ENCODE measurements at places on chromosomes 5 and 9. TPM values are rescaled to one million over a fixed set of nuclear protein-coding genes. Genes with fewer than 3 reads are reported as not detected.

- H3K27ac ChIP-seq = no peak overlapping the region
- no peak for DNase-seq
Measured at GRCh38 chr5:129766798-129767197, 18.9 kb downstream of the MINAR2 start.

GRCh38 chr9:127021664-127022363 is 100.6 kb downstream of the ANGPTL2 start:
- H3K36me3 ChIP-seq = no peaks in the 10 kb centered on the region
- no peak overlapping the region for H3K27ac ChIP-seq
- no peak overlapping the region for H3K4me3 ChIP-seq
- peak; percentile 93 for DNase-seq
- H3K27me3 ChIP-seq = no peaks in the 10 kb centered on the region

DNA sequence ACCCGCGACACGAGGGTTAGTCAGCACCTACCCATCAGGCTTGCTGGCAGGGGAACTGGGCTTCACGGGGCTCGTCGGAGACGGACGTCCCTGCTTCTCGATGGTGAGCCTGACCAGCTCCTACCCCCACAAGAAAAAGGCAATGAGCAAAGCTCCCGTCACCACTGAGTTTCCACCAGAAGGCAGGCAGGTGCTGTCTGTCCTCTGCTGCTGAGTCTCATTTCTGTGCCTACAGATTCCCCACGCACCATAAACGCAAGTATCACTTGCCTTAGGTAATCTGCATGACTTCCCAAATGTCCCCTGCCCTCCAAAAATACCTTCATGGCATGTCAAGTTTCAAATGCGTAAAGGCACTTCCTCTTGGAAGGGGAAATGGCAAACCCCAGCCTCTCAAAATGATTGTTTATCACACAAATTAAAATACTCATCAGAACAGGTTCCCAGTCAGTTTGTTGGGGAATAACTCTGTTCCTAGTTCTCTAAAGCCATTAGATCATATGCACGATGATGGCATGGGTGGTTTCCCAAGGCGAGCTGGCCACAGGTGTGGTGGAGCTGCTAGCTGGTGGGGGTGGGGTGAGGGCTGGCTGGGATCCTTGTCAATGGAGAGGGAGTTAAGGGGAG is 85.0 kb downstream of the PRRT1B start:
- DNase-seq = no peak
- no peaks in the 10 kb centered on the region for H3K4me1 ChIP-seq
- H3K4me3 ChIP-seq = no peak overlapping the region
- H3K36me3 ChIP-seq = peaks cover 13% of the 10 kb centered on the region

- no peaks in the 10 kb centered on the region for H3K27me3 ChIP-seq
- H3K36me3 ChIP-seq = no peaks in the 10 kb centered on the region
- no peak overlapping the region for H3K4me3 ChIP-seq
- no peak overlapping the region for H3K27ac ChIP-seq
- no peak for DNase-seq
Measured at GRCh38 chr5:75324791-75325190, 12.2 kb upstream of the HMGCR start.

GRCh38 chr5:44747396-44747795 is 61.4 kb upstream of the MRPS30 start:
- H3K4me1 ChIP-seq = no peaks in the 10 kb centered on the region
- no peak for DNase-seq
- H3K27ac ChIP-seq = no peak overlapping the region

DNA sequence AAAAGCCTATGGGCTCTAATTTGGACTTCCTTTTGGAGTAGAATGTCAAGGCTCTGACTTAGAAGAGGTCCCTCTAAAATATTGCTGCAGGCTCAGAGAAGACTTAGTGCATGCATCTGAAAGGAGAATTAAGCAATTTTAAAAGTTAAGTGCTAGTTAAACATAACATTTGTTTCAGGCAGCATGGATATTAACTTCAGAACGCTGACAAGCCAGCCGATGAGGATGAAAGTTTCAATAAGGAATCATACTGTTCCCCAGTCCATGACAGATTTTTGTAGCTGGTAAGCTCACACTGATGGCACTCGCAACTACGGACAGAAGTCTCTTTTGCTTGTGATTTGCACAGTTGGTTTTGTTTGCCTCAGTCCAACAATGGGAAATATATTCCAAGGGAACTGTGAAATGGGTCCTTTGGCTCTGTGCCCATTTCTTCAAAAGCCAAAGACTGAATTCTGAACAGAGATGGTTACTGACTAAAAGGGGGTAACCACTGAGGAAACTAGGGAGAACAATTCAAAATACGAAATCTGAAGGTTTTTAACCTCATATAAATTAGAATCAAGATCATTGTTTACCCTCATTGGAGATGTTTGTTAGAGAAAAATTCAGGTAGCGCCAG is 47.6 kb downstream of the DCP2 start:
- H3K4me1 ChIP-seq = no peaks in the 10 kb centered on the region
- H3K4me3 ChIP-seq = no peak overlapping the region

GRCh38 chr9:129656795-129657390 is 8.6 kb upstream of the PRRX2 start:
- no peak overlapping the region for H3K27ac ChIP-seq
- H3K4me3 ChIP-seq = no peak overlapping the region
- H3K27me3 ChIP-seq = no peaks in the 10 kb centered on the region
- H3K36me3 ChIP-seq = no peaks in the 10 kb centered on the region
- peaks cover 4% of the 10 kb centered on the region for H3K4me1 ChIP-seq

GRCh38 chr5:104186100-104186499 is 623.5 kb upstream of the NUDT12 start:
- no peaks in the 10 kb centered on the region for H3K27me3 ChIP-seq
- no peaks in the 10 kb centered on the region for H3K36me3 ChIP-seq
- no peaks in the 10 kb centered on the region for H3K4me1 ChIP-seq
- DNase-seq = no peak
- no peak overlapping the region for H3K4me3 ChIP-seq

DNA sequence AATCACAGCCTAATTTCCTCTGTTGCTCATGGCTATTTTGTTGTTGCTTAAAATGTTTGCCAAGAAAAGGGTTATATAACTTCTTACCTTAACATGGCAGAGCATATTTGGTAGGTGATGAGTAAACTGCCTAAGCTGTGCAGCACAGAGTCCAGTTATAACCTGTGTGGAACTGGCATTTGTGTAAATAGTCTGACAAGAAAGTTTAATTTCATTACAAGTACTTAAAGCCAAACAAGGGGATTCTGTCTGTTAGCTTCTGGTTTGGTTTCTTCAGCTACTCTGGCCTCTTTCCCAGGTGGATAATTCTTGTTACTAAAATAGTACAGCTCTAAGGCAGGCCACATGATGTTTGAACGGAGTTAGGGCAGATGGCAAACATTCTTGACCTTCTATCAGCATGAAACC is 72.2 kb downstream of the PTCD2 start:
- no peaks in the 10 kb centered on the region for H3K36me3 ChIP-seq
- no peaks in the 10 kb centered on the region for H3K4me1 ChIP-seq
- H3K27me3 ChIP-seq = no peaks in the 10 kb centered on the region
- H3K4me3 ChIP-seq = no peak overlapping the region

- H3K4me3 ChIP-seq = no peak overlapping the region
- no peaks in the 10 kb centered on the region for H3K36me3 ChIP-seq
- H3K4me1 ChIP-seq = no peaks in the 10 kb centered on the region
- DNase-seq = peak; percentile 44
- H3K27me3 ChIP-seq = no peaks in the 10 kb centered on the region
Measured at GRCh38 chr5:131536211-131536826, 98.7 kb downstream of the RAPGEF6 start.

- H3K36me3 ChIP-seq = no peaks in the 10 kb centered on the region
- H3K27me3 ChIP-seq = no peaks in the 10 kb centered on the region
- H3K4me1 ChIP-seq = no peaks in the 10 kb centered on the region
- no peak overlapping the region for H3K4me3 ChIP-seq
- DNase-seq = no peak
Measured at GRCh38 chr5:163888366-163888765, 382.9 kb downstream of the MAT2B start.

GRCh38 chr9:26296910-26297572 is 595.6 kb downstream of the CAAP1 start:
- H3K36me3 ChIP-seq = no peaks in the 10 kb centered on the region
- H3K27me3 ChIP-seq = no peaks in the 10 kb centered on the region
- no peak for DNase-seq
- no peaks in the 10 kb centered on the region for H3K4me1 ChIP-seq
- H3K27ac ChIP-seq = no peak overlapping the region

GRCh38 chr5:149552553-149553160 is 1.4 kb upstream of the CSNK1A1 start:
- H3K27ac ChIP-seq = no peak overlapping the region
- no peak for DNase-seq
- peaks cover 11% of the 10 kb centered on the region for H3K36me3 ChIP-seq
- no peak overlapping the region for H3K4me3 ChIP-seq
- H3K27me3 ChIP-seq = no peaks in the 10 kb centered on the region
- peaks cover 8% of the 10 kb centered on the region for H3K4me1 ChIP-seq

DNA sequence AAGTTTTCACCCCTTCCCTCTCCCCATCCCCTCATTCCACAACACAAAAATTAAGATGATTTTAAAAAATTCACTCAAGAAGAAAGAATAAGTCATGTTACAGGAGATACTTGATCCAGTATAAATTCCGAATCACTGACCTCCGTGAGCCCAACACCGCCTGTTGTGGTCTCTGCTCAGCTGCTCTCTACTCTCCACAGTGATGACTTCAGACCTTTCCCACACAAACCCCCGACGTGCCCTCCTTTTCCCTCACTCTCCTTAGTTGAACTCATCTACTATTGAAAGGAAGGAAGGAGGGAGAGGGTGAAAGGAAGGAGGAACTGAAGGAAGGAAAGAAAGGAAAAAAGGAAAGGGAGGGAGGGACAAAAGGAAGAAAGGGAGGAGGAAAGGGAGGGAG is 55.1 kb downstream of the ZNF354C start:
- H3K27ac ChIP-seq = no peak overlapping the region
- DNase-seq = no peak
- no peaks in the 10 kb centered on the region for H3K36me3 ChIP-seq
- H3K27me3 ChIP-seq = no peaks in the 10 kb centered on the region

DNA sequence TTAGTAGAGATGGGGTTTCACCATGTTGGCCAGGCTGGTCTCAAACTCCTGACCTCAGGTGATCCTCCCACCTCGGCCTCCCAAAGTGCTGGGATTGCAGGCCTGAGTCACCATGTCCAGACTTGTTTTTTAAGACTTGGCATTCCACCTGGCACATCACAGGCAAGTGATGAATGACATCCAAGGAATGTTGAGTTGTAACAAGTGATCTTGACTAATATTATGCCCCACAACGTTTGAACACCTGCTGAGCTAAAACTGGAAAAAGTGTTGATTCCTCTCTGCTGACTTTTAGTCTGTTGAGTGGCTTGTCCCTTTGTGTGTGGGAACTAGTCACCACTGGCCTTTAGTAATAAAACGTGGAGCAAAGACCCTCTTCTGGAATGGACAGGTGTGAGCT is 54.6 kb downstream of the SUB1 start:
- H3K36me3 ChIP-seq = no peaks in the 10 kb centered on the region
- peak overlapping the region; percentile 3 for H3K27ac ChIP-seq
- no peak overlapping the region for H3K4me3 ChIP-seq

- peaks cover 18% of the 10 kb centered on the region for H3K36me3 ChIP-seq
- H3K4me3 ChIP-seq = no peak overlapping the region
Measured at GRCh38 chr9:137740312-137740711, 121.5 kb downstream of the EHMT1 start.

GRCh38 chr9:81855538-81855937 is 72.7 kb upstream of the SPATA31D4 start:
- no peak overlapping the region for H3K27ac ChIP-seq
- no peak for DNase-seq
- no peaks in the 10 kb centered on the region for H3K27me3 ChIP-seq
- H3K36me3 ChIP-seq = no peaks in the 10 kb centered on the region
- H3K4me3 ChIP-seq = no peak overlapping the region
- peaks cover 2% of the 10 kb centered on the region for H3K4me1 ChIP-seq

- peaks cover 22% of the 10 kb centered on the region for H3K4me1 ChIP-seq
- no peaks in the 10 kb centered on the region for H3K36me3 ChIP-seq
- DNase-seq = no peak
- no peak overlapping the region for H3K4me3 ChIP-seq
Measured at GRCh38 chr5:96339862-96340261, 93.2 kb downstream of the PCSK1 start.

- H3K27me3 ChIP-seq = no peaks in the 10 kb centered on the region
- peak; percentile 72 for DNase-seq
- peaks cover 5% of the 10 kb centered on the region for H3K4me1 ChIP-seq
Measured at GRCh38 chr5:64165500-64166200, at the start of gene RNF180. RNF180 (plus strand) TSS chr5:64165843; CDS start chr5:64200808, 34,965 bp downstream.

DNA sequence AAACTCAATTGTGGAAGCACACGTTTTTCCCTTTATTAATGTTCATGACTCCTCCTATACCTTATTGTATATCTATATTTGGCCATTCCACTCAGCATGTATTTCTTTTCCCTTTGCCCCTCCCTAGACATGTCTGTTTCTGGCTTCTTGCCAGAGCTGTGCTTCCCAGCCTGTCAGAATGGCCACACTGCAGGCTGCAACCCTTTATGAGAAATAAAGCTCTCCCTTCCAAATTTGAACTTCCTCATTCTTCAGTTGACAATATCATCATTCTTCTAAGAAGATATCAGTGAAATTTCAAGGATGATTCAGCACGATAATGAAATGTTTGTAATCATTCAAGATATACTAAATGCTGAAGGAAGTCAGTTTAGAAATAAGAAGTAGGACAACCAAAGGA is 107.6 kb upstream of the PRSS3 start:
- no peak for DNase-seq
- H3K27ac ChIP-seq = no peak overlapping the region
- no peaks in the 10 kb centered on the region for H3K27me3 ChIP-seq
- H3K36me3 ChIP-seq = no peaks in the 10 kb centered on the region

- no peak overlapping the region for H3K4me3 ChIP-seq
- H3K27ac ChIP-seq = no peak overlapping the region
- peak; percentile 20 for DNase-seq
- no peaks in the 10 kb centered on the region for H3K27me3 ChIP-seq
- H3K36me3 ChIP-seq = no peaks in the 10 kb centered on the region
- no peaks in the 10 kb centered on the region for H3K4me1 ChIP-seq
Measured at GRCh38 chr9:110828264-110828663, 159.7 kb downstream of the MUSK start.

Gene RRAGA
- 94.3 TPM for total RNA-seq

Gene PLPP1
- total RNA-seq = 144 TPM

Gene LHX3
- not detected for total RNA-seq

Gene TTC23L
- total RNA-seq = 1.7 TPM

Gene C5orf58
- total RNA-seq = not detected

Gene IL9
- not detected for total RNA-seq

Gene BTNL3
- total RNA-seq = not detected

Gene BTNL9
- 11.9 TPM for total RNA-seq

Gene TAL2
- total RNA-seq = 0.98 TPM

Gene DOK3
- 18.6 TPM for total RNA-seq

Gene CTSV
- 0.69 TPM for total RNA-seq

Gene ELAVL2
- 0.35 TPM for total RNA-seq
